Right atrium auricular region (tissue), 2 donors: ENCODE measurements at places on chromosomes 6 and 20. TPM values are rescaled to one million over a fixed set of nuclear protein-coding genes. Genes with fewer than 3 reads are reported as not detected.

PLTP gene
- total RNA-seq = 53.6 TPM

PBOV1 gene
- not detected for total RNA-seq

DNA sequence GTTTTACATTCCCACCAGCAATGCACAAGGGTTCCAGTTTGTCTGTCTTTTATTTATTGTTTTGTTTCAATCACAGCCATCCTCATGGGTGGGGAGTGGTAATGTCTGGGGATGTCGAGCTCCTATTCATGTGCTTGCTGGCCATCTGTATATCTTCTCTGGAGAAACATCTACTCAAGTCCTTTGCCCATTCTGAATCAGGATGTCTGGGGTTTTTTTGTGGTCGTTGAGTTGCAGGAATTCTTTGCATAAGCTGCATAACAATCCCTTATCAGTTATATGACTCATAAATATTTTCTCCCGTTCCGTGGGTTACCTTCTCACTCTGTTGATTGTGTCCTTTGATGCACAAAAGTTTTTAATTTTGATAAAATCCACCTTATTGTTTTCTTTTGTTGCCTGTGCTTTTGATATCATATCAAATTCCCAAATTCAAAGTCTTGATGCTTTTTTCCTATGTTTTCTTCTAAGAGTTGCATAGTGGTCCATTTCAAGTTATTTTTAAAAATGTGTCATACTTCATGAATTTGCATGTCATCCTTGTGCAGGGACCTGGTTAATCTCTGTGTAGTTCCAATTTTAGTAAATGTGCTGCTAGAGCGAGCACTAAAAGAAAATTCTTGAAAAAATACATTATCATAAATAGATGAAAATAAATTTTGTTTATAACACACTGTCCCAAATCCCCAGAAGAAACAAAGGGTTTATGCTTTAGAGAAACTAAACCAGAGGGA is 54.9 kb upstream of the PDE10A start:
- DNase-seq = no peak

DNA sequence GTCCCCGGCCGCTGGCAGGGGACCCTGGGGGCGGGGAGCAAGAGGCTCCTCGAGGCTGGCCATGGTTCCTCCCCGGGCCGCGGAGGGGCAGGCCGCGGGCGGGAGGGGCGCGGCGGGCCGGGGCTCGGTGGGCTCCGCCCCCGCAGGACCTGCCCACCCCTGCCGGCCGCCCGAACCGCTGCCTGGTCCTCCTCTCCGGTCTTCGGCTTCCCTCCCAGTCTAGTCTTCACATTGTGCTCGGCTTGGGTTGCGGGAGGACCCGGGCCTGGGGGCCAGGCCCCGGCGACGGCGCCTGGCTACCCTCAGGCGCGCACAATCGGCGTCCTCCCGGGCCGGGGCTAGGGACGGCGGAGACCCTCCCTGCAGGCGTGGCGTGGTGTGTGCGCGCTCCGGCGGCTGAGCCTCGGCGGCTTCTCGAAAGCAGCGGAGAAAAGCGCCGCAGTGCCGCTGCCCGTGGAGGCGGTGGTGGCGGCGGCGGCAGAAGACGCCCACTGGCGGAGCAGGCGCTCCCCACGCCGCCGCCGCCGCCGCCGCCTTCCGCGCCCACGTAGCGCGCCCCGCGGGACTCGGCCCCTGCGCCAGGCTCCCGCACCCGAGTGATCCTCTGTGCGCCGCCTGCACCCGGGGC is at the start of gene PDE10A:
Gene PDE10A (minus strand): TSS at position 493 of the 628 bp plus-strand sequence. CDS start 430 bp downstream, at position 63.
- DNase-seq = no peak

DNA sequence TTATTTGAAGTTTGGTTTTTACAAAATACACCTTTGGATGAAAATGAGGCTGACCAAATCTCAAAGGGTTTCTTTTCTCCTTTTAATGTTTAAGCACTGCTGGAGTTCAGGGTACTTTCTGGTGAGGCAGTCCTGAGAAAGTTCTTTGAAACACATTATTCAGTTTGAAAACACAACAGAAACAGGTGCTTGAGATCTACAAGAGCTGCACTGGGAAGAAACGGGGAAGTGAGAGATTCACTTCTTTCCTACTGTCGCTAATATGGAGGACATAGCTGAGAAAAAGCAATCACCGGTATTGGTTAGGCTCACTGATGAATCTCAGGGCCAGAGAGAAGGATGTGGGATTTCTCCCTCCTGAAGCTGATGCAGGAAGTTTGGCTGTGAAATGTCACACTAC is 22.9 kb upstream of the TMEM170B start:
- DNase-seq = no peak
